Glomerular endothelial cell (primary cell): ENCODE measurements at places on chromosomes 7 and 10.

DNA sequence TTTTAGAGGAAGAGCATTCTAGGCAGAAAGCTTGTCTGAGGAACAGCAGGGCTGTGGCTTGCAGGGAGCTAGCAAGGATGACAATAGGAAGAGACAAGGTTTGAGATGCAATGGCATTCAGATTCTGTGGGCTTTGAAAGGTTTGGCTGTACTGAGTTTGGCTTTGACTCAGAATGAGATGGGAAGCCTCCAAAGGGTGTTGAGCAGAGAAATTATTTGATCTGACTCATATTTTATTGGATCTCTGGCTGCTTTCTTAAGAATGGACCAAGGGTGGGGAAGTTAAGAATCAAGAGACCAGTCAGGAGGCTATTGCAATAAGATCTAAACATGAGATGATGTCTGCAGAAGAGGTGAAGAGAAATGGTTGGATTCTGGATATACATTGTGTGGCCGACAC is 273.2 kb downstream of the CDK14 start:
- no peak for DNase-seq

DNA sequence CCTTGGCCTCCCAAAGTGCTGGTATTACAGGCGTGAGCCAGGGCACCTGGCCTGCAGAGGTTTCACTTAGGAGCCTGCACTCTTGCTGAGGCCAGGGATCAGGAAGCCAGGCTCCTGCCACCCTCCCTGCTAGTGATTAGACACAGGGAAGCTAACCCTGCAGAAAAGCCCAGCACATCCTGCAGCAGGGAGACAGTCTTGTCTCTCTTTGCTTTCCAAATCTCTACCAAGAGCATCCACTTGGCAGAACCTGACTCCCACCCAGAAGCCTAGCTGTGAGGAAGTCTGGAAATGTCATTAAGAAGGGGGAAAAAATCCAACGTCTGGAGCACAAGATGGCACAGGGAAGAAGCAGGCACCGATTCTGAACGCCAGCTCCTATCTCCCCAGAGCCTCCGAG is 8.0 kb upstream of the FAM171A1 start:
- no peak for DNase-seq

- DNase-seq: no peak
Measured at GRCh38 chr10:96918214-96919002, 86.3 kb downstream of the LCOR start.

DNA sequence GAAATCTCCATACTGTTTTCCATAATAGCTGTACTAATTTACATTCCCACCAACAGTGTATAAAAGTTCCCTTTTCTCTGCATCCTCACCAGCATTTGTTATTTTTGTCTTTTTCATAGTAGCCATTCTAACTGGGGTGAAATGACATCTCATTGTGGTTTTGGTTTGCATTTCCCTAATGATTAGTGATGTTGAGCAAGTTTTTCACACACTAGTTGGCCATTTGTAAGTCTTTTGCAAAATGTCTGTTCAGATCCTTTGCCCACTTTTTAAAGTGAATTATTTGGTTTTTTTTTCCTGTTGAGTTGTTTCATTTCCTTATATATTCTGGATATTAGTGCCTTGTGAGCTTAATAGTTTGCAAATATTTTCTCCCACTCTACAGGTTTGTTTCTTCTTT is 101.0 kb upstream of the NFE2L3 start:
- no peak for DNase-seq

DNA sequence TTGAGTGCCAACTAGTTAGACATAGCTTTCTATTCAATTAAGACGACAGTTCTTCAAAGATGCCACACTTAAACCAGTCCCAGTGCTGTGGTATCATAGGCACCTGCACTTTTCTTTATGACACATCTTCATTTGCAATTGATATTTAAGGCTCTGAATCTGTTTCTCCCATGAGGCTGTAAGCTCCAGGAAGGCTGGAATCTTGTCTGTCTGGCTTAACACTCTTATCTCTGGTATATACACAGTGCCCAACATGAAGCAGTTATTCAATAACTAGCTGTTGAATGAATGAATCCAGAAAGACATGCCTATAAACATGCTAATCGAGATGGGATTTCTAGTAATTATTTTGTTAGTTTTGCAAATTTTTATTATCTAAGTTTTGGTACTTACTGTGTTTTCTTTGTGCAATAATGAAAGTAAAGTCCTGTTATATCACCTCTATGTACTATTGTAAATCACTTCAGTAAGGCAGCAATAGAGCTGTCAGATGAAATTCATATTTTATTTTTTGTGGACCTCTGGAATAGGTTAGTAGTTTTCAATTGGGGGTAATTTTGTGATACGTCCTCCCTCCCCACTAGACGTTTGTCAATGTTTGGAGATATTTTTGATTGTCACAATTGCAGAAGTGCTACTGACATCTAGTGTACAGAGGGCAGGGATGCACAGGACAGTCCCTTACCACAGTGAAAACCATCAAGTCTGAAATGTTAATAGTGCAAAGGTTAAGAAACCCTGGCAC is 51.3 kb upstream of the STEAP4 start:
- DNase-seq: no peak

DNA sequence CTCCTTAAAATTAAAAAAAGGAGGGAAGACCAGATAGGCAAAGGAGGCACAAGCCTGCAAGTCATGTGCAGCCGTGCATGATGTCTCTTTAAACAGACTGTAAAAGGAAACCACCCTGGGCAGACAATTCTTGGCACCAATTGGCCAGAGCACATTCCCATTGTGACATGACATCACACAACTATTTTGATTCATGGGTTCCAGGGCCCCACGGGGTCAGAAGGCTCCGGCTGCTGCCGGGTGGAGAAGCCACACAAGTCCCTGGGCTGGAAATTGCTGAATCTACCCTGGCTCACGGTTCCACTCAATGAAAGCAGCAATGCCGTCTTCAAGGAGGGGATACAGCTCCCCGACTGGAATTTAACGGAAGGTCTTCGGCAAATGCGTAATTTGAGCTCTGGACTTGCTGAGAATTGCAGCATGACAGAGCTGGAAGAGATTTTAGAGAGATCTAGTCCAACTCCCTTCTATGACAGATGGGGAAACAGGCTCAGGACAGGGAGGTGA is 140.5 kb downstream of the PRKAG2 start:
- DNase-seq: peak; percentile 77

GRCh38 chr7:151777908-151778670 is 98.8 kb downstream of the PRKAG2 start:
- no peak for DNase-seq

- no peak for DNase-seq
Measured at GRCh38 chr10:85608706-85609105, 757.9 kb downstream of the GRID1 start.

GRCh38 chr10:118823256-118823907 is 68.6 kb upstream of the CACUL1 start:
- DNase-seq: no peak

GRCh38 chr7:119685906-119686305 is 587.1 kb upstream of the KCND2 start:
- DNase-seq: no peak

DNA sequence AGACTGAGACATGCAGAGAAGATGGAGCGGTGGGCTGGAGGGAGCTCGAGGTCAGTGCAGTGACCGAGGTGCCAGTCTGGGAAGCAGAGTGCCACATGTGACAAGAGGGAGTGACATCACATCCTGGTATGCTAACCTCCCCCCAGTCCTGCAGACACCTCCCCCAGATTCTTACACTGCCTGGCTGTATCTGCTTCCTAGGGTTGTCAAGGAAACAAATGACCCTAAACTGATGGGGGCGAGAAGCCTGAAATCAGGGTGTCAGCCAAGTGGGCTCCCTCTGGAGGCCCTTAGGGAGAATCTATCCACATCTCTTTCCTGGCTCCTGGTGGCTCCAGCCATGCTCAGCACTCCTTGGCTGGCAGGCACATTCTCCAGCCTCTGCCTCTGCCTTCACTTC is 316.1 kb upstream of the ZMIZ1 start:
- DNase-seq: no peak

- DNase-seq: no peak
Measured at GRCh38 chr7:91194841-91195240, 69.4 kb upstream of the FZD1 start.

DNA sequence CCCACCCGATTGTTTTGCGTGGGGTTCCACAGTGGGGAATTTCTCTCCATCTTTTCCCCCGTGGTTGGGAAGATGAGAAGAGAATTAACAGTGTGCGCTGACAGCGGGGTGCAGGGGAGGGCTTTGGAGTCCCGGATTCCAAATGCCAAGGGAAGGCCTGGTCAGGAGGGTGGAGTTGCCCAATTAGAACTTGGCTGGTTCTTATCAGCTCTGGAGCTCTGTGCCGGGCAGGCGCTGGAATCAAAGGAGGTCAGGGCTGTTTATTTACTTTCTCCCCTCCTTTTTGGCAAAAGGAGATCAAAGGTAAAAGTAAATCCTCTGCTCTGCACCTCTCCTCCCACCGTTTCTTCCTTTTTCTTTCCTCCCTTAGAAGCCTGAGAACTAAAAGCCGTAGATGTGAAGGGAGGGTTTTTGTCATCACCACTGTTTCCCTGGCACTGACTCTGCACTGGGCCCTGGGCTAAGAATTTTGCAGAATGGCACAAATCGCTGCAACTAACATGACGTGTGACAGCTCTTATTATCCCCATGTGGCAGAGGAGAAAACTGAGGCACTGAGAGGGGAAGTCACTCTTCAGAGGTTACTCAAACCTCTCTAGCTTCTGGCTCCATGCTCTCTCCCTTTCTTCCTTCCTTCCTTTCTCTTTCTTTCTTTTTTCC is 95.2 kb upstream of the ZNF716 start:
- no peak for DNase-seq

GRCh38 chr10:102450124-102450373 is 1.3 kb downstream of the C10orf95 start:
- no peak for DNase-seq

DNA sequence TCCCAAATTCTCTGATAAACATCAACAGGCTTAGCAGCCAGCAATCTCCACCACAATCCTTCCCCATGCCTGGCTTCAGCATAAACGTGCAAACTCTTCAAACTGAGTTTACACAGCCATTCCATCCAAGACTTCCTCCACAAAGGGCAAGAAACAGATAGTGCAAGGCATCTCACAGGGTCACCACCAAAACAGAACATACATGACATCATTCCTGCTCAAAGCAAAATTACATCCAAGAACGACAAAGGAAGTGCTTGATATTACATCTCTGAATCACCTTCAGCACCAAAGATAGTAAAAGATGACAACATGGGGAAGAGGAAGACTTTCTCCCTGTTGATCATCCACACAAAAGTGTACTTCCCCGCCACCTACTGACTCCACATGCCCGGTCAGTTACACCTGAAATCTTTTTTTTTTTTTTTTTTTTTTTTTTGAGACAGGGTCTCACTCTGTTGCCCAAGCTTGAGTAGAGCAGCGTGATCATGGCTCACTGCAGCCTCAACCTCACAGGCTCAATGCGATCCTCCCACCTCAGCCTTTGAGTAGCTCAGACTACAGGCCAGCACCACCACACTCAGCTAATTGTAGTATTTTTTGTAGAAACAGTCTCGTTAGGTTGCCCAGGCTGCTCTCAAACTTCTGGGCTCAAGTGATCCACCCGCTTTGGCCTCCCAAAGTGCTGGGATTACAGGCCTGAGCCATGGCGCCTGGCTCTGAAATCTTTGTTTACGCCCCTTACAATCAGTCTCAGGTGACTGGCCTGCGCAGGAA is 127.5 kb downstream of the PARD3 start:
- DNase-seq: no peak

DNA sequence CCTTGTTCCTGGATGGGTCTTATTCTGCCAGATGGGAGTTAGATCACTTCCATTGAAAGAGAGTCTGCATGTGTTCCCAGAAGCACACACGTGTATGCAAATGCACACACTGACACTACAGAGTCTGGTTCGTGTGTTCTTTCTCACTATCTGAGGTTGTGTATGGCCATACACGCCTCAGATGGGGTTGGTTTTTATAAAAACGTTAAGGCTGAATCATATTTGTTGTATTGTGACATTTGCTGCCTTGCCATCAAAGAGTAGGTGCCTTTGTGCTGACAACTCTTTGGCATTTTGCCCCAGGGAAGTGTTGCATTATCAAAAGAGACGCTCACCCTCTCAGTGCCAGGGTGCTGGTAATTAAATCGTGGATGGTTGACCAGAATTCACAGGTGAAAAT is 37.7 kb upstream of the HDAC9 start:
- no peak for DNase-seq

- DNase-seq: no peak
Measured at GRCh38 chr7:6615723-6616555, 529 bp downstream of the ZNF853 start.

DNA sequence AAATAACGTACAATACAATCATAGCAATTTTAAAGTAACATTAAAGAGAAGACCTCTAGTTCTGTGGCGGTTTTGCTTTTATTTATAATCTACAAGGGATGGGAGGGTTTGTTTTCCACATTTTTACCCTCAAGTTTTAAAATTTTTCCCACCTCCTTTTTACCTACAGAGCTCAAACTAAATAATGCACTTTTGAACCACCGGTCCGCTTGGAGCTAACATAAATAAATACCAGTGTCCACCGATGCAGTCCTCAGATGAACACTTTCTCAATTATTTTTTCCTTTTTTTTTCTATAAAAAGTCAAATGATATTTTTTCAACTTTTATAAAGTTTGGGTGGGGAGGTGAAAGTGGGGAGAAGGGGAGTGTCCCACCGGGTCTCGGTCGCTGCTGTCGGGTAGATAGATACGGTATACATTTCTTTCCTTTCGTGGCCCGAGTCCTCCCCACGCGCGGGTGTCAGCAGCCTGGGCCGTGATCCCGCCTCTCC is 3.3 kb downstream of the ZNF503 start:
- no peak for DNase-seq

GRCh38 chr10:124605856-124606812 is 138.0 kb downstream of the FAM53B start:
- no peak for DNase-seq

DNA sequence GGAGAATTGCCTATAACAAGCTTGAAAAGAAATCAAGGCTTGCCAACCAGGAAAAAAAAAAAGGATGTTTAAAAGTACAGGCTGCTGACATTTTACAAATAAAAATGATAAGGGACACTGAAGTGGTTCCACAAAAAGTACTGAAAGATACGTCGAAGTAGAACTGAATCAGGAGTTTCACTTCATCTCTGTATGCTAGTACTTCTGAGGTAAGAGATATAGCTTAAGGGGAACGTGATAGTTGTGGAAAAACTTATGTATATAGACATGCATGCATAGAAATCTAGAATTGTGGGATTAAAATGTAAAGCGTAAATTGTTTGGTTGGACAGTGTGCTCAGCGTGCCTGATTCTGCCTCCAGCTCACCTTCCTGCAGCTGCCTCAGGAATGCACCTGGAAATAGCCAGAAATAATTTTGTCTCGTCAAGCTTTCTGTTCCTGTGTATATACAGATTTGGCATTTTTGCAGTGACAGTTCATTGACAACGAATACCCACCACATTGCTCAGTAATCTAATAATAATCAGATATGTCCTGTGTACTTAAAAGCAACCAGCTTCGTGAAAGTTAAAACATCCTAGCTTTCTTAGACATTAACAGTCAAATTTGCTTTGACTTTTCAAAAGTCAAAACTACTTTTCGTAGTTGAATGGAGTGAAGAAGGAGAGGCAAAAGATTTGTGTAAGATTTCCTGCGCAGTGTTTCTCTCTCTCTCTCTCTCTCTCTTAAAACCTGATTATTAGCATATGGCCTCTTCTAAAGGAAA is 1.4 kb downstream of the SOSTDC1 start:
- no peak for DNase-seq
